ENCODE measurements at places on chromosomes 4 and X. TPM values are rescaled to one million over a fixed set of nuclear protein-coding genes. Genes with fewer than 3 reads are reported as not detected.
A peak's percentile ranks its signal among the peaks of the same experiment; 100 is the strongest.

GRCh38 chrX:104137496-104137895 is 19.3 kb downstream of the SLC25A53 start:
- no peaks in the 10 kb centered on the region for H3K27me3 ChIP-seq
- peak; percentile 30 for DNase-seq
- no peak overlapping the region for H3K27ac ChIP-seq
- no peak overlapping the region for H3K4me3 ChIP-seq

DNA sequence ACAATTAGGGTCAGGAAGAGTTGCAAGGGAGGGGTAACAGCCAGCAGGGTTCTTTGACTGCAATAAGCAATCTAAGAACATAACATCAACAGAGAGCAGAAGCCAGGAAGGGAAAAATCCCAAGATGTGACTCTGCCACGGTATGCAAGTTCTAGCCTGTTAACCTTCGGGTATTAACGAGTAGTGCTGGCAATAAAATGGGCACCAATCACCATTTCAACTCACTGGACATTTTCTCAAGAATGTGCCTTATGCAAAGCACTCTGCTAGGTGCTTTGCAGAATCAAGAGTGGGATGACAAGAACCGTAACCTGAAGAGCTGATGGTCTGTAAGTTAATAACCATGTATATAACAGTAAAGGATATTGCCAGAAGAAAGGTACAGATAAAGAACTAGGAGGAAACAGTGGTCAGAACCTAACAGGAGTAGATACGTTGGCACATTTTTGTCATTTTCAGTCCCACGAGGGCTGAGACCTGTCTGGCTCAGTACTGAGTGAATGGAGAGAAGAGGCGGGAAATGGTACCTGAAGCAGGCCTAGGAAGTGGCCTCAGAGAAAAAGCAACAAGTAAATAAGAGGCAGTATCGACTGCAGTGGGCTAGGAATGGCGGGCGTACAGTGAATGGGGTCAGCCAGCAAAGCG is 2.7 kb downstream of the ELOVL6 start:
- H3K27me3 ChIP-seq: no peaks in the 10 kb centered on the region
- no peaks in the 10 kb centered on the region for H3K4me1 ChIP-seq
- peak overlapping the region; percentile 93 for H3K4me3 ChIP-seq
- DNase-seq: peak; percentile 8
- no peaks in the 10 kb centered on the region for H3K36me3 ChIP-seq

- H3K27me3 ChIP-seq: no peaks in the 10 kb centered on the region
- H3K4me1 ChIP-seq: no peaks in the 10 kb centered on the region
- H3K4me3 ChIP-seq: no peak overlapping the region
- H3K36me3 ChIP-seq: no peaks in the 10 kb centered on the region
- no peak for DNase-seq
Measured at GRCh38 chrX:135651647-135652295, 61.7 kb upstream of the CT45A1 start.

GRCh38 chrX:50107470-50107869 is 93.3 kb downstream of the AKAP4 start:
- H3K27me3 ChIP-seq: no peaks in the 10 kb centered on the region
- H3K4me1 ChIP-seq: no peaks in the 10 kb centered on the region
- peak; percentile 42 for DNase-seq
- H3K4me3 ChIP-seq: no peak overlapping the region

DNA sequence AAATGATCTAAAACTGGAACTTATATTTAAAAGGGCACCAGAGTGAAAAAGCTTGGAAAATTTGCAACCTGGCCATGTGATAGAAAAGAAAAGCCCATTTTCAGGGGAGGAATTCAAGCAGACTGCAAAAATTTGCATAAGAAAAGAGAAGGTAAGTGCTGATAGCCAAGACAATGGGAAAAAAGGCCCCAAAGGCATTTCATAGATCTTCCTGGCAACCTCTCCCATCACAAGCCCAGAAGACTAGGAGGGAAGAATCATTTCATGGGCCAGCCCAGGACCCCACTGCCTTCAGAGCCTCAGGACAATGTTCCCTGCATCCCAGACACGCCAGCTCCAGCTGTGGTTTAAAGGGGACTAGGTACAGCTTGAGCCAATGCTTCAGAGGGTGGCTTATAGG is 887.3 kb upstream of the DIAPH2 start:
- H3K27ac ChIP-seq: no peak overlapping the region
- H3K27me3 ChIP-seq: no peaks in the 10 kb centered on the region
- no peak overlapping the region for H3K4me3 ChIP-seq
- H3K36me3 ChIP-seq: no peaks in the 10 kb centered on the region

FAM236A gene
- not detected for total RNA-seq

ADH1A gene
- not detected for total RNA-seq

CASP6 gene
- 15.4 TPM for total RNA-seq

Measured in GM23248 (cell line).